GM13976 (cell line): ENCODE measurements at places on chromosomes 11 and 22.

GRCh38 chr22:29065468-29066190 lies 4.0 kb upstream of the C22orf31 start:
- no peak for DNase-seq

GRCh38 chr11:96779030-96779429 lies 389.2 kb downstream of the JRKL start:
- DNase-seq, result no peak

DNA sequence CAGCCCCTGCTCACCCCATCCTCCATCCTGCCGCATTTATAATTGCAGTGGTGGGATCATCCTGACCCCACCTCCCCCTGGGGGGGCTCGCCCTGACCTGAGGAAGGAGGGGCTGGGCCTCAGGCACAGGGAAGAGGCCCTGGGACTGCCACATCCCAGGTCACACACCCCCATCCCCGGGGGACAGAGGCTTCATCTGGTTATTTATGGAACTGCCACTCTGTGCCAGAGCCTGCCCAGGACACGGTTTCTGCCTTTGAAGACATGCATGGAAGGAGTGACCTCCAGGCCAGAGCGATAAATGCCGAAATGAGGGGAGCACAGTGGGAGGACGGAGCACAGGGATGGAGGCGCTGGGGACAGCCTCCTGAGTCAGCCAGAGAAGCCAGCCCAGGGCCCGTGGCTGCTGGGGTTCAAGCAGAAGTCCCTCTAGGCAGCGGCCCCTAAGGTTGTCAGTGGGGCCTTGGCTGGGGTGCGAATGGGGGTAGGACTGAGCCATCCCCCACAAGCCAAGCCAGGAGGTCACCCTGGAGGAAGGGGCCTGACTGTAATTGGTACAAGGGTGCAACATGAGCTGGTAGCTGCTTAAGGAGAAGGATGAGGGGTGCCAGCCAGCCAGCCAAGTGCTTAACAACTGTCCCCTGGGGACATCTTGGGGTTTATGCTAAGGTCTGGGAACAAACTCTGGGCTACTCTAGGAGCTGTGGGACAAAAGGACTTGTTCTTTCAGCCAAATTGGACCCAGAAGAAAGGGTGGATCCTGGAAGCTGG lies 51.4 kb upstream of the SHISAL1 start:
- DNase-seq, result no peak

DNA sequence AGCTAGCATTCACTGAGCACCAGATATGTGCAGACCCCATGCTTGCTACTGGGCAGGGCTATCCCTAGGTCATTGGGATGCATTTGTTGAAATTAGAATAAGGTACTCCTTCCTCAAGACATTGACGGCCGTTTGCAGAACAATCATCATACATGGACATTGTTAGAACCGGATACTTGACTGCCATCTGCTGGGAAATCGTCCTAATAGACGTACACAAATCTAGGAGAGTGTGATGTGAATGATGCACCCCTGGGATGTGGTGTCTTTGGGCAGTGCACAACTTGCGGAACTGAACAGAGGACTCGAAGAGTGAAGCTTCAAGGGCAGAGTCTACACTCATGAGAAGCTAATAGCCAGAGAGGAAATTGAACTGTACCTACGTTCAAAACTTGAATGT lies 35.9 kb downstream of the MYO18B start:
- peak; percentile 66 for DNase-seq

GRCh38 chr11:96647621-96648020 lies 257.8 kb downstream of the JRKL start:
- DNase-seq, result no peak

DNA sequence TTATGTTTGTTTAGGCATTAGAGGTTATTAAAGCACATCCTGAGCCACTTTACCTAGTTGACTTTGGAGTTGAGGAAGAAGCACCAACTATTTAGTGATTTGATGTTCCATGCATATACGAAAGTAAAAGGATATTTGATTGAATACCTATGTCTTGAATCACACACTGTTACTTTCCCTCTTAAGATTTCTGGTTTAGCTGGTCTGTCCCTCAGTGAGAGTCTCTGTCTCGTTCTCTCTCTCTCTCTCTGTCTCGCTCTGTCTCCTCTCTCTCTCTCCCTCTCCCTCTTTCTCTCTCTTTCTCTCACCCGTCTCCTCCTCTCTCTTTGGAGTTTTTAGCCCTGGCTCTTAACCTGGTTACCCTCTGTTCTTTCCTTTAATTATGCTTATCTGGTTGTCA lies 11.0 kb downstream of the CTNND1 start:
- no peak for DNase-seq

GRCh38 chr11:59756558-59756840 lies 1.3 kb downstream of the STX3 start:
- no peak for DNase-seq

DNA sequence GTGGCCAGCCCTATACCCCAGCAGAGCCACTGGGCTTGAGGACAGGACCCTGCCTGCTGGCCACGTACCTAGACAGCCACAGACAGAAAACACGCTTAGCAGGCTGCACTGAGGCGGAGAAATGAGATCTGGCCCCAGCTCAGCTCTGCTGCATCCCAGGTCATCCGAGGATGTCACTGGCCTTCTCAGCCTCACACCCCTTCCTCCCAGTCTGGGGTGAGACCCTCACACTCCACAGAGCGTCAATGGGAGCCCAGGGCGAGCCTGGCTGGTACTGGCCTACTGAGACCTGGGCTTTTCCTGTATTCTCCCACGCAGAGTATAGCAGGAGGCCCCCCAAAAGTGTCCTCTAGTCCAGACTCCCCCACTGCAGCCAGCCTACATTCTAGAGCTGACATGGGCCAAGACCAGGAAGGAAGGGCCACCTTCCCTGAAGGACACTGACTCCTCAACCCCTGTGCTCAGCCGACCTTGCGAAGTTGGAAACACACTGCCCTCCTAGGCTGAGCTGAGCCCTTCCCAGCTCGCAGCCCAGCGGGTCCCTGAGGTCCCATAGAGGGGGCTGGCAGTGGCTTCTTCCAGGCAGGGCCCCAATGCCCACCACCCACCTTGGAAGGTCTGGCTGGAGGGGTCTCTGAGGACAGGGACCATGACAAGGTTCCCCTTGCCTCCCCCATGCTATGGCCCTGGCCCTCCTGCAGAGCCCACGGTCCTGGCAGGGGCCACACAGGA lies 65.9 kb upstream of the LINC01488 start:
- DNase-seq, result no peak

GRCh38 chr11:86588566-86589090 lies 83.8 kb downstream of the ME3 start:
- DNase-seq, result no peak

- no peak for DNase-seq
Measured at GRCh38 chr11:104771763-104772162, 126.5 kb downstream of the CASP12 start.

DNA sequence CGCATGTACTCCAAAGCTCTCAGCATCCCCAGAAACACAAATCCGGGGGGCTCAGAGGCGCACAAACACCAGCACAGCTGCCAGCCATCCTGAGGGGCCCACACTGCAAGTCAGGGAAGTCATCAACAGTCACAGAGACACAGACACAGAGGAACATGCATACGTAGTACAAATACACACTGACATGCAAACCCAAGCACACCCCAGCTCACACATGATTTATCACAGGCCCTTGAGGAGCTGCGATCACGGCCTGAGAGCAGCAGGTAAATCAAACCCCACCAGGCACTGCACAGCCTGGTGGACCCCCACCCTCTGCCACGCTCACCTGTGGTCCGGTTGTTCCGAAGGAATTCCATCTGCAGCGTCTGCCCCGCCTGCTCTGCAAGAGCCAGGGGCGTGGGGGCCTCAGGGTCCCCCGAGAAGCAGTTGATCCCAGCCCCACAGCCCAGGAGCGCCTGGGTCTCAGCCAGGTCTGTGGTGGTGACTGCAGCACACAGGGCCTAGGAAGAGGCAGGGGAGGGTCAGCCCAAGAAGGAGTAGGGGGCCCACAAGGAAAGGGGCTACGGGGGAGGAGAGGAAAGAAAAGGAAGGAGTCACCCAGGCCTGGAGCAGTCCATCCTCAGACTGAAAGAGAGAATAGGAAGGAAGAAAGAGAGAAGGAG lies 28.5 kb upstream of the PDE2A start:
- no peak for DNase-seq

GRCh38 chr22:41779929-41780505 lies 20.5 kb upstream of the CCDC134 start:
- no peak for DNase-seq

GRCh38 chr11:94727819-94728218 lies 40.3 kb upstream of the AMOTL1 start:
- no peak for DNase-seq

GRCh38 chr11:94673951-94674491 lies 94.1 kb upstream of the AMOTL1 start:
- no peak for DNase-seq

- DNase-seq, result no peak
Measured at GRCh38 chr11:121512468-121513465, 60.0 kb upstream of the SORL1-AS1 start.

DNA sequence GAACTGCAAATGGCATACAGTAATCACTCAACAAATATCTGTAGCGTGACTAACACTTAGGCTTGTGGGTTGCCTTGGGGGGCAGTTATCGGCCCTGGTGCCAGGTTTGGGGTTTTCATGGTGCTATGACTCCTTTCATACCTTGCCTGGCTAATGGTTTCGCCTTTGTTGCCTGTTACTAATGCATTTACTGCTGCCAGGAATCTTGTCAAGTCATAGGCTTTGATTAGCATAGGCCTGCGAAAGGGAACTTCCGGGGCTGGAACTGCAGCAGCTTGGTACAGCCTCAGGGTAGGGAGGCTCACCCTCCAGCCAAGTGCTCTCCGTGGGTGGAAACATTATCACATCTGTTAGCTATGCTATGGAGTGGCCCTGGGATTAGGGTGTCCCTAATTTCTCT lies 13.2 kb downstream of the SLC25A18 start:
- no peak for DNase-seq
